ENCODE measurements at places on chromosomes 11 and 22.

DNA sequence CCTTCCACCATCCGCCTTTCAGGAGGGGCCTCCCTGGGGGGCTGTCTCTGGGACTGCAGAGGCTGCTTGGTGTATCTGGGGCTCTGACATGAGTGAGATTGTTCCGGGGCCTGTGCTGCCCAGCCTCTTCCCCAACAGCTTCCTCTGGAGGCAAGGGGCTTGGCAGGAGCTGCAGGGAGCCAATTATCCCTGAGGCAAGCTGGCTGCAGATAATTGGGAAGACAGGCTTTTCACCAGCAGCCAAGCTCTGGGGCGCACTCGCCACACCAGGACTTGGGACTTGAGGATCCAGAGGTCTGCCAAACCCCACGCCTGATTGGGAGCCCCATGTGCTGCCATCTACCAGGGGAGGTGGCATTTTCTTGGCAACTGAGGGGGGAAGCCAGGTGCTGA lies 15.6 kb upstream of the RTN4R start:
- DNase-seq, result no peak

DNA sequence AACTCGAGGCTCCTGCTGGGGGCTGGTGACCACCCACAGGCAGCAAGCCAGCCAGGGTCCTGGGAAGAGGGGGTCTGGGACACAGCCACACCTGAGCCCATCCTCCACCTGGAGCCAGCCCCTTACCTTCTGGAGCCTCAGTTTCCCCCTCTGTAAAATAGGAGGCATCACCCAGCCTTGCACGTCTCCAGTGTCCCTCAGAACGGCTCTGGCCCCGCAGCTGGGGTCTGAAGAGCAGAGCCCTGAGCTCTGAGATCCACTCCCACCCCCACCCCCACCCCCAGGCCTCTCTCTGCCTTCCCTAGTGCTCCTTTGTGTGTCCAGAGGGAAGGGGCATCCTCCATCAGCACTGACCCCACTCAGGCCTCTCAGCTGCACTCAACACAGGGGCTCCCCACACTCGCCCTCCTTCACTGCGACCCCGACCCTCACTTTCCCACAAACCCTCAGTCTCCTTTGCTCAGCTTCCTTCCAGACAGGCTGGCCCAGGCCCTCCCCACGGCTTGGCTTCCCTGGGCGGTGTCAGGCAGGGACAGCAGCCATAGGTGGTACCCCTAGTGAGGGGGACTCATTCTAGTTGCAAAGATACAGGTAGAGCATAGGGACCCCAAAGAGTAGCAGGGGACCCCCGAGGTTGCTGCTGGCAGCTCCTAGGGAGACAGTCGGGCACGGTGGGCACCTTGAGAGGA lies 33.3 kb upstream of the KCNQ1OT1 start:
- no peak for DNase-seq

DNA sequence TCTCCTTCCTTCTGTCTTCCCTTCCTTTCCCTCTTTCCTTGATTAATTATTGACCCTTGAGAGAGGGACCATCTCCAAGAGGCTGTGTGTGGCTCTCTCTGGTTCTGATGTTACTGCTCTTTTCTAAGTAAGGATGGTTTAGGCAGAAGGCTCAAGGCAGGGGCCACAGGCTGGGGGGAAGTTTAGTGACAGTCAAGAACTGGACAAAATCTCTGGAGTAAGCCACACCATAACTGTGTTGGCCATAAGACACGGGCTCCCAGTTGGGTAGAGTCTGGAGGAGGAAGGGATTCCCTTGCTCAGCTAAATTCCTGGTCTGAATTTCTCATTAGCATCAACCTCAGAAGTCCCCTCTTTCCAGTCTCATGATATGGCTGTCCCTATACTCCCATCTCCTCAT lies 74.7 kb downstream of the BUD13 start:
- DNase-seq, result no peak

GRCh38 chr11:5639953-5640352 lies 15.2 kb downstream of the TRIM34 start:
- no peak for DNase-seq

- DNase-seq, result no peak
These were observed 117.2 kb upstream of the NTM start for GRCh38 chr11:131253142-131253655.

DNA sequence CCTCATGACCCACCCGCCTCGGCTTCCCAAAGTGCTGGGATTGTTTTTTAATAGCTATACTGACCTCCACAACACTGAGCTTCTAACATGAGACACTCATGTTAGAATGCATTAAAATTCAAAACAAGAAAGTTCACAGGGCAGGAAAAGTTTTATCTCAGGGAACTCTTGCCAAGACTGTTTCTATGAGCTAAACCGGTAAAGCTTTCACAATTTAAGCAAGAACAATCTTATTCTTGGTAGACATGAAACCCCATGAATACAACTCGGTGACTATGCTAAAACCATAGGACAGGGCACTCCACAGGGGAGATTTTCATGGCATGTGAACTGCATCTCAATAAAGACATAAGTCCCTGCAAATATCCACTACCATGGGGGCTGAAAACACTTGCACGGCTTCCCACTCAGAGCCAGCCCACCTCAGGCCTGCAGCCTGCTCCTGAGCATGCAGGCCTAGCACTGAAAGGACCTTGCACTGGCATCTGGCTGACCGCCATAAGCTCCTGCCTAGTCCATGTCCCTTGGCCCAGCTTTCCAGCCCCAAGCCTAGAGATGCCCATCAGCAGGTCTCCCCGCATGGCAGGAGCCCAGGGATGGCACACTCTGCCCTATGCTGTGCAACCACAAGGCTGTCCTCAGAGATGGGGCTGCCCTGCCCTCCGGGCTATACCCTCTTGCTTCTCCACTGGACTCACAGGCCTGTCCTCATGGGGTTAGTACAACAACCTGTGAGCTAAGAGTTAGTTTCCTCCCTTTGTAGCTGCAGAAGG lies 58.4 kb downstream of the DGCR2 start:
- DNase-seq, result peak; percentile 40
